ENCODE measurements at places on chromosomes 13 and 19. TPM values are rescaled to one million over a fixed set of nuclear protein-coding genes. Genes with fewer than 3 reads are reported as not detected.

Gene C1QTNF9
- total RNA-seq, result not detected

Gene OVOL3
- not detected for total RNA-seq

Gene CEACAM4
- total RNA-seq, result not detected

Gene ZNF69
- total RNA-seq, result 4.1 TPM

Gene CASP14
- total RNA-seq, result not detected

Gene ZNF708
- 8.6 TPM for total RNA-seq

Gene CGB3
- not detected for total RNA-seq

Gene PRTN3
- 0.86 TPM for total RNA-seq

DNA sequence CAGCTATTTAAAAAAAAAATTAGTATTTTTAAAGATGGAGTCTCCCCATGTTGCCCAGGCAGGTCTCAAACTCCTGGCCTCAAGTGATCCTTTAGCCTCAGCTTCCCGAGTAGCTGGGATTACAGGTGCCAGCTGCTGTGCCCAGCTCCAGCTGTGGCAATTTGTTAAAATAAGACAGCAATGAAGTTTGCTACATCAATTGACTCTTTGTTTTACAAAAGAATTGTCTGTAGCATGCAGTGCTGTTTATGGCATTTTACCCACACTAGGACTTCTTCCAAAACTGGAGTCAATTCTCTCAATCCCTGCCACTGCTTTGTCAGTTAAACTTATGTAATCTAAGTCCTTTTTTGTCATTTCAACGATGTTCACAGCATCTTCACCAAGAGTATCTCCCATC lies 49.3 kb downstream of the NDFIP2 start:
- DNase-seq, result no peak

- no peak for DNase-seq
Measured at GRCh38 chr19:31092274-31092673, 257.0 kb downstream of the TSHZ3 start.

- DNase-seq, result no peak
Measured at GRCh38 chr19:18654469-18654868, 17.6 kb downstream of the KLHL26 start.

DNA sequence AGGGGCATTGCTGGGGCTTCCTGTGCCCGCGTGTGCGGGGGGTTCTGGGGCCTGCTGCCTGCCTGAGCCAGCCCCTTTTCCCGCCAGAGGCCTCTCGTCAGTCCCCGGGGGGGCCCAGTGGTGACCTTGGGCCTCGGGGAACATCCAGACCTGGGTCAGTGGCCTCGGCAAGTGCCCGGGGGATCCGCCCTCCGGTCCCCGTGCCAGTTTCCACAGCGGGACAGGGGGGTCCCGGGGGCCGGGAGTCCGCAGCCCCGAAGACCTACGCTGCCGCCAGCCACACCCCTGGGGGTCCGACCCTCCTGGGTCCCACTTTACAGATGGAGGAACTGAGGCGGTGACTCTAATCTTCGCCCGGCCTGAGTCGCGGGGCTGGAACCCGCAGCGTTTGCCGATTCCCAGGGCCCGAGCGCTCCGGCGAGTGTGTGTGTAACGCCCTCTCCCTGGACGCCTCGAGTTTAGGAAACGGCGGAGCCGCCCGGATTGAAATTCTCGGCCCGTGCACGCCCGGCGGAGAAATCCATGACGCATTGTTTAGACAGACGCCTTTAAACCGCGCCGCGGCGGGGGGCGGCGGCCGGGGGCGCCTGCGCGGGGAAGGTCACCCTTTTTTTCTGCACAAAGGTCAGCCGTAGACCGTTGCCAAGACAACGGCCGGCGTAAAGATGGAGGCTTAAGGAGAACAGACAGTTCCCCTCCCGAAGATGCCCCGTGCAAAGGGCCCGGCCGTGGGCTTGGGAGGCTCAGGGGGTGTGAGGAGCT lies 39.3 kb downstream of the EFNA2 start:
- DNase-seq, result peak; percentile 88

DNA sequence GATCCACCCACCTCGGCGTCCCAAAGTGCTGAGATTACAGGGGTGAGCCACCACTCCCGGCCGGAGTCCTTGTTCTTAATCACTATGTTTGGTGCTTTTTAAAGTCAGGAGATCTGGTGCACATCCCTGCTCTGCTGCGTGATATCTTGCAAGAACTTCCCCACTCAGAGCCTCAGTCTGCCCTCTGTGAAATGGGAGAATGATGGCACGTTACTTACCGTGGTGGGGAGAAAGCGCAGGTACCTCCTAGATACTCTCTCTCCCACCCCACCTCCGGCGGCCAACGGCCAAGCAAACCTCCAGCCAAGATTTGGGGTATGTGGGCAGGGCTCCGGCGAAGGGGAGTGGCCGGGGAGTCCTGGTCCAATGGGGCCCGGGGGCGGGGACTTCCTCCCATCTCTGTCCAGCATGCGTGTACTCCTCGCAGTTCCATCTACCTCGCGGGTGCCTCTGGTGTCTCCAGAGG lies at the start of gene RYR1:
Gene RYR1, plus strand, starts transcription at position 424 of the 466 bp plus-strand sequence. CDS start 139 bp downstream, outside the sequence.
- DNase-seq, result peak; percentile 95

DNA sequence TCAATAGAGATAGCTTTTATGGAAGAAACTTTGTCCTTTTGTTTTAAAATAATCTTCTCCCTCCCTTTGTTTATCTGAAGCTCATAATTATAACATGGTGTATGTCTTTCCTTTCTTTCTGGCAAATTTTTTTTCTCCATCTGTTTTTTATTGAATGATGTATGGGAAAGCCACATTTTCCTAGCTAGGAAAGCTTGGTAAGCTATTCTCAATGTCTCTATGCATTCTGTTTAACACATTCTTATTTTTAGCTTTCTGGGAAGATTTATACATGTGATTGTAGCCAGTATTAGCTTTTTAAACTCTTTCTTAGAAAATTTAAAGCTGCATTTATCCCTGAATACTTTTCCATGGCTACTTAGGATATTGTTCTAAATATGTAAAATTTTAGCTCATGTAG lies 124.9 kb upstream of the CSNK1A1L start:
- DNase-seq, result no peak

GRCh38 chr19:2634228-2634951 lies 68.1 kb downstream of the GNG7 start:
- no peak for DNase-seq

GRCh38 chr13:92716749-92717148 lies 509.9 kb upstream of the GPC6 start:
- no peak for DNase-seq

DNA sequence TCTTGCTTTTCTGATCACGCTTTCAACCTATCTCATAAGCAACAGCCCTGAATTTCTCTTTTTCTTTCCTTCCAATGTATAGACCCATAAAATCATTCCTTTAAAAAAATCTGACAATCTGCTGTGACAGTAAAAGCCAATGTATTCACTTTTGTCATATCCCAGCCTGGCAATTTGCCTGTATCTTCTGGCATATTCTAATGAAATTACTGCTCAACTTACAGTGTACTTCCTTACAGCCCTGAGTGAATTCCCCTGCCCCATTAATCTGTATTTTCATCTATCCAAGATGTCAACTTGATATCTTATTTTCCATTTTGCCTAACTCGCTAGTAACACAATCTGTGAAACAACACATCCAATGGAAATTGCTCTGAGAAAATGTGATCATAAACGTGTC lies 18.0 kb upstream of the SERP2 start:
- no peak for DNase-seq

- no peak for DNase-seq
Measured at GRCh38 chr13:77789376-77789775, 91.9 kb downstream of the SLAIN1 start.

DNA sequence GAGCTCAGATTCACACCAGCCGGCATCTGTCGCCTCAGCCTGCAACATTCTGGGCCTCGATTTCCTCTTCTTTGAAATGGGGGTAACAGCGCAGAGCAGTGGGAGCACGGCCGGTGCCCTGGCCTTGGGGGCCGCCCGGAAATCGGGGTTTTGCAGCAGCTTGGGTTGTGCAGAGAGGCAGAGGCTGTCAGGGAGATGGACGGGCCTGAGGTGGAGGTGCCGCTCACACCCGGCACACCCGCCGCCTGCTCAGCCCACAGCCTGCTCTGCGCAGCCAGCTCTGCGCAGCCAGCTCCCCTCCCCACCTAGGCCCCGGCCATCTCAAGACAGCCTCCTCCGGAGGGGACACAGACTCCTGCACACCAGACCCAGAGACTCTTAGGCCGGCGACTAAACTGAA lies 10.6 kb downstream of the KLF2 start:
- no peak for DNase-seq

GRCh38 chr13:39675904-39676303 lies 20.4 kb downstream of the COG6 start:
- no peak for DNase-seq

GRCh38 chr19:44883922-44884321 lies 7.1 kb upstream of the TOMM40 start:
- no peak for DNase-seq

DNA sequence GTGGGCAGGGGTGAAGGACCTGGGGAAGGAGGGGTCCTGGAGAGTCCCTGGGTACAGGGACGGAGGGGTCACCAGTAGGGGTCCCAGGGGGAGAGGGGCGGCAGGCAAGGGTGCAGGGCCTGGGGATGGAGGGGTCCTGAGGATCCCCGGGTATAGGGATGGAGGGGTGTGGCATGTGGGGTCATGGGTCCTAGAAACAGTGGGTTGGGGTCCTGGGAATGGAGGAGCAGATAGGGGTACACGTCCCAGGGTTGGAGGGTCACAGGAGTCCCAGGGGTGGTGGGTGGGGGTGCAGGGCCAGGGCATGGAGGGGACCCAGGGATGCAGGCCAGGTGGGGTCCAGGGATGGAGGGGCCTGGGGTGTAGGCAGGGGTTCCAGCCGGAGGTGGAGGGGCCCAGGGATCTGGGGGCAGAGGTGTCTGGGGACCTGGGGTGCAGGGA lies 1.4 kb downstream of the BTBD2 start:
- DNase-seq, result no peak

GRCh38 chr13:75481176-75482069 lies 546 bp downstream of the TBC1D4 start:
- DNase-seq, result peak; percentile 8

- no peak for DNase-seq
Measured at GRCh38 chr19:42255766-42256745, 1.1 kb upstream of the ERF start.

- no peak for DNase-seq
Measured at GRCh38 chr13:87042946-87043345, 628.2 kb upstream of the SLITRK5 start.

DNA sequence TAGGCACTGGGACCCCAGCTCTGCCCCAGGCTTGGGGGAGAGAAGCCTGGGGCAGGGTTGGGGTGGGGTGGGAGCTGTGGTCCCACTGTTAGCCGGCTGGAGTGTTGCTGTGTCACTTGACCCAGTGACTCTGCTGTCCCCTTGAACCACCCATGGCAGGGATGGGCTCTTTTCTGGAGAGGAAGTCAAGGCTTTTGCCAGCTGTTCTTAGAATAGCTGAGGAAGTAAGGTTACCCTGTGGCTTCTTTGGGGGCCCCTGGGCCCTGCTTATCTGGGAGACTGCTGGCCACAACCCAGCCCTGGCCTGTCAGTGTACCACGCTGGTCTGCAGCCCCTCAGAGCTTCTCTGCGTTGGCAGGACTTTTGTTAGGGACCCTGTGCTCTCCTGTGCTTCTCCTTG lies 9.1 kb downstream of the PNPLA6 start:
- no peak for DNase-seq

DNA sequence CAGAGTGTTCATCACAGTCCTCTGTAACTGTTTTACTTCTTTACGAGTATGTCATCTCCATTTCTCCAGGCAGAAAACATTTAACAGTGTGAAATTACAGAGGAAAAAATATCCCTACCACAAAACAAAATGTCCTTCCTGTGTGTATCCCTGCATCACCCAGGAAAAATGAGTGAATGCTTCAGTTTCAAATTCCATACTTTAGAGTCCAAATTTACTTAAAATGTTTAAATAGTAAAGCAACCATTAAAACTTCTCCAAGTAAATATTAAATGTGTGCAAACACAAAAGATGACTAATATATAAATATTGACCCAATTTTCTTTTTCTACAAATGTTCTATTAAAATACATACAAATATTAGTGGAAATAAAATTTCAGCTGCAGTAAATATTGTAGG lies 1016.6 kb upstream of the PCDH20 start:
- no peak for DNase-seq

Data from K562 (cell line).